Activated CD8-positive, alpha-beta memory T cell treated with anti-CD3 and anti-CD28 coated beads for 48 hours (primary cell): ENCODE measurements at places on chromosomes 16 and 17.
A peak's percentile ranks its signal among the peaks of the same experiment; 100 is the strongest.

DNA sequence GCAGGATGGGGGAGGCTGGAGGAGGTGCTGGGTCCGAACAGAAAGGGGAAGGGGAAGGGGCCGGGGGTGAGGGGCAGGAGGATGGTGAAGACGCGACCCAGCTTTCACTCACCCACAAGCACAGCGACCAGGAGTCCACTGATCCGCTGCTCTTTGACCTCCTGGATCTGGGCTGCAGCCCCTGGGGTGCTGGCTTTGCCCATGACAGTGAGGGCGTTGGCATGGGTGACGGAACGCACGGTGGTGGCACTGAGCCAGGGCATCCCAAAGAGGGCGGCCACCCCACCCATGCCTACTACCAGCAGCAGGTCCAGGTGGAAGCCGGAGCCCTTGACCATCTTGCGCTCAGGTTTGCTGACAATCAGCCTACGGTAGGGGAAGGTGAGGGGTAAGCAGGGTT, 14.9 kb downstream of the SLC4A1 start:
- DNase-seq: no peak

DNA sequence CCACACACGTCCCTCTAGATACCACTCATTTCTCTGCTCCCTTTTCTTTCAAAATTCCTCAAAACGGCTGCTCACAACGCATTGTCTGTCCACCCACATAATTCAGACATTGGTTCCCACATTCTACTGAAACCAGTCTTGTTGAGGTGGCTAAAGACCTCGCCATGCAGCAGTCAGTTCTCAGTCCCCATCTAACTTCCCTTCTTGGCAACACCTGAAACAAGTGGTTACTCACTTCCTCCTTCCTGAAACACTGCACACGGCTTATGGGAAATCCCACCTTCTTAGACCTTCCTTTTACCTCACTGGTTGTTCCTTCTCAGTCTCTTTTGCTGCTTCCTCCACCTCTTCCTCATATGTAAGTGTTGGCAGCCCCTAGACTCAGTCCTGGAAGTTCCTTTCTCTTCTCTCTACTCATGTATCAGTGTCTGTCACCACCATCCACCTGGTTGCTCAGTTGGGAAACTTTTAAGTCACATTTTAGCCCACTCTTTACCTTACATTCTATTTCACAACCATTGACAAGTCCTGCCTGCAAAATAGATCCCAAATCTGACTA, 277.1 kb downstream of the CEP112 start:
- no peak for DNase-seq

- DNase-seq: no peak
Measured at GRCh38 chr17:48624544-48625494, 1.3 kb downstream of the HOXB9 start.

DNA sequence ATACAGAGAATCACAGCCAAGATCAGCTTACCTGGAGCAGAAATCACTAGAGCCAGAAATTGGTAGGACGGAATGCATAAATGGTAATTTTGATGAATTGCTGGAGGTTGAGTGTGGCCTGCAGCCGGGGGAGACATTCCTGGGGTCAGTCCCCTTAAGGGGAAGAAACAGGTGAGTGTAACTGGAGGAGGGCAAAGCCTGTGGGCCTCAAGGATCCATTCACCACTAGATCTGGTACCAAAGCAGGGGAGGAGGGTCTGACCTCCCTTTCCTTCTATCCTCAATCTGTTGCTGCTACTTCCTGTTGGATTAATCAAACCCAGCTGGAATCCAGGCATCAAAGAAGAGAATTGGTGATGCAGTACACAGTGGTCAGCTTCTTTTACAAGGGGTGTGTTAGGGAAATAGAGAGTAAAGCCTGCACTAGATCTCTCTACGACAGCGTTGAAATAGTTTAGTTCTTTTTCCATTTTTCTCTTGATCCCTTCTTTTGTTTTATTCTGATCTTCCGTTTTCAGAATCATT, 8.6 kb upstream of the ABCA9 start:
- DNase-seq: no peak

DNA sequence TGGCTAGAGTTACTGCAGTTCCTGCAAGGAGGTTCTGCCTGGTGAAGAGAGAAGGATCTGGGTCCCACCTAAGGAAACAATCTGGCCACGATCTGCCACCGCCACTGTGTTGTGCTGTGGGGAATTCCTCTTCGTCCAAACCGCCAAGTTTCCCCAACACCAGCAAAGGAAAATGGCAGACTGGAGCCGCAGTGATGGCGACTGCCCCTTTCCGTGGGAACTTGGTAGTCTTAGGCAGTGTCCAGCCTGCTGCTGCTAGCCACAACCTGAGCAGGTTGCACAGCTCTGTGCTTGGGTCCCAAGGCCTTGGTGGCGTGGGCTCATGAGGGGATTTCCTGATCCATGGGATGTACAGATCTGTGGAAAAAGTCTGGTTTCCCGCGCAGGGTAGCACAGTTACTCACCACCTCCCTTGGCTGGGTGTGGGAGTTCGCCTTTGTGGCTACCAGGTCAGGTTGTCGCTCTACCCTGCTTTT, 28.6 kb downstream of the NFATC3 start:
- DNase-seq: no peak

- DNase-seq: no peak
Measured at GRCh38 chr17:28488533-28489276, 15.3 kb downstream of the SLC13A2 start.

- no peak for DNase-seq
Measured at GRCh38 chr17:42920922-42921321, 20.3 kb downstream of the G6PC1 start.

GRCh38 chr16:24999856-25000461, 15.2 kb downstream of the ARHGAP17 start:
- DNase-seq: no peak

- DNase-seq: peak; percentile 63
Measured at GRCh38 chr17:51166987-51167931, 1.0 kb downstream of the NME2 start.
